ENCODE measurements at places on chromosomes 5 and 9. TPM values are rescaled to one million over a fixed set of nuclear protein-coding genes. Genes with fewer than 3 reads are reported as not detected.
A peak's percentile ranks its signal among the peaks of the same experiment; 100 is the strongest.

Gene FOXD4L6
- total RNA-seq, result not detected

DNA sequence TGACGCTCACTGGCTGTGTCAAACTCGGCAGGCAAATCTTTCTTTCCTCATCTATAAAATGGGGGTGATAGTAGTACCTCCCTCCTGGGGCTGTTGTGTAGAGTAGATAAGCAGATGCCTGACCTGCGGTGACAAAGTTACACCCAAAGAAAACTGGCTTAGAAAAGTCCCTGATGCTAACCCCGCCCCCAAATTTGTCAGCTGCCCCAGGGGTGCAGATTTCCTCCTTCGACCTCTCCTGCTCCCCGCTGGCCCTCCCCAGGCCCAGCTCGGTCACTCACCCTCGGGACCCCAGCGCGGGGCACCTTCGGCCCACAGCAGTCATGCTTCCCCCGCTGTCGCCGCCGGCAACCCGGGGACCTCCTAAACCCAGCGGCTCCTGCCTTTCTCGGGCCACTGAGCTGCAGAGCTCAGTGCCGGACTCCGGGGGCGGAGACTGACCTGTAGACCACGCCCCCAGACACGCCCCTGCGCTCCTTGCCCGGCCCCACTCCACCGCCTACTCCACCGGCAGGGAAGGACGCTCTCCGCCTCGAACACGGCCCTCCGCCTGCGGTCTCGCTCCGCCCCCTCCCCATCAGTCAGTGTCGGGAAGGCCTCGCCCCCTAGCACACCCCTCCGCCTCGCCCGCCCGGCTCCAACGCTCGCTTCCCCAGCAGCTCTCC, 7.4 kb downstream of the SH2D3C start:
- peak; percentile 97 for DNase-seq

GRCh38 chr9:100803956-100804355, 224.6 kb upstream of the PLPPR1 start:
- DNase-seq, result no peak

- DNase-seq, result no peak
Observed at GRCh38 chr5:170327829-170328228, 30.3 kb upstream of the LCP2 start.

DNA sequence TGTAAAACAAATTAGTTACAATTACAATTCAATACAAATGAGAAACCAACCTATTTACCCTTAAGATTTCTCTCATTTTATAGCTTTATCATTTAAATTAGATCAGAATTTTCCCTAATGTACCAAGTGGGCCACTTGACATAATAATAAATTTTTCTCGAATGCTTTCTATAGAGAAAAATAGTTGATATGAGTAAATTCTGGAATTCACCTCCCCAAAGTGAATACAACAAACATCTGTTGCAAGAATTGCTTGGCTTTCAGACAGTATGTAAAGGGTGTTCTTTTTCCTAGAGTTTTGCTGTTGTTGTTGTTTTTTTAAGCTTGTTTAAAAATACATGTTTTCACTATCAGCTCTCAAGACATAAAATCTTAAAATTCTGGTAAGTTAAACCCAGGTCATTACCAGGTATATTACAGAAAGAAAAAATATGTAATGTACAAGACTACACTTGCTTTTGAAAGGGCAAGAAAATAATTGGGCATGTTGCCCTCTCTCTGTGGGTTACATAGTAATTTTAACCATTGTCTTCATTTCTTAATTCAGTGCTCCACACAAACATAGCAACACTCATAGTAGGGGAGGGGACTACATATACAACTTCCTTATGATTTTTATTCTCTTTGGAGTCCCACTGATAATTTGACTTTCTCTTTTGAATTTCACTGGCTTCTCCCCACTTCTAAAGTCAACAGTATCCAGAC, 200.6 kb downstream of the ARL15 start:
- no peak for DNase-seq

Gene DND1
- total RNA-seq, result 4.5 TPM

Gene SPATA31C1
- not detected for total RNA-seq

Gene PCDHGB6
- total RNA-seq, result 4.1 TPM

DNA sequence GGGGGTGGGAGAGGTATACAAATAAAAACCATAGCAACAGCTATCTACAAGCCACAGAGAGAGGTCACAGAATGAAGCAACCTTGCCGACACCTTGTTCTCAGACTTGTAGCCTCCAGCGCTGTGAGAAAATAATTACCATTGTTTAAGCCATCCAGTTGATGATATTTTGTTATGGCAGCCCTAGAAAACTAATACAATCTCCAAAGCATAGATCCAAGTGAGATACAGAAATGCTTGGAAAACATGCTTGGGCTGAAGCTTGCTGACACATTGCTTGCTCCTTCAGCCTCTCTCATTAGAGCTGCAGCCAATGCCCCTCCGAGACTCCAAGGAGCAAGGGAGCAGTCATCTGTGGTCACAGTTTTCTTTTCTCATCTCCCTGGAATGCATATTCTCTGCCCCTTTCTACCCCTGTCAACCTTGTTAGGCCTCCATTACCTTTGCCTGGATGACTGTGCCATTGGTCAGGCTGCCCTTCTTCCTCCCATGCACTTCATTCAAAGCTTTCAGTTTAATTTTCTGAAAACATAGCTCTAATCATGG, 401.4 kb upstream of the KLF4 start:
- no peak for DNase-seq

Gene HTR4
- total RNA-seq, result not detected

- DNase-seq, result peak; percentile 7
Observed at GRCh38 chr5:151700820-151701219, 14.1 kb upstream of the SPARC start.

- DNase-seq, result peak; percentile 82
Observed at GRCh38 chr5:79416499-79416898, 97.4 kb downstream of the HOMER1 start.

Gene PCDHB2
- not detected for total RNA-seq

Gene ZNF454
- total RNA-seq, result not detected

DNA sequence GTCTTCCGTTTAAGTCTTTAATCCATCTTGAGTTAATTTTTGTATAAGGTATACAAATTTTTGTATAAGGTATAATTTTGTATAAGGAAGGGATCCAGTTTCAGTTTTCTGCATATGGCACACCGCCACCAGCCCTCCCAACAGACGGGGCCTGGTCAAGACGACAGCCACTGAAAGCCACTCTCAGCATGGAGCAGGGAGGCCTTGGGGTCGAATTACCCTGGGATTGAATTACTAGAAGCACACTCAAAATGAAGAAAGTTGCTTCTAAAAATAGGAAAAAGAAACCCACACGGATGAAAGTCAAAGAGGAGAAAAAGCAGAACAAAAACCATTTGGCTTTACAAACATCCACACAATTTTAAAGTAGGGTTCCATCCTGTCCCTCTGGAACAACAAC, 586.2 kb upstream of the ADAMTS16 start:
- DNase-seq, result no peak

- no peak for DNase-seq
Observed at GRCh38 chr9:135701067-135701958, 672 bp upstream of the KCNT1 start.

Gene RICTOR
- 23.1 TPM for total RNA-seq

Gene DNAH5
- total RNA-seq, result not detected

- DNase-seq, result no peak
Observed at GRCh38 chr9:125150349-125151245, 7.3 kb upstream of the SCAI start.

DNA sequence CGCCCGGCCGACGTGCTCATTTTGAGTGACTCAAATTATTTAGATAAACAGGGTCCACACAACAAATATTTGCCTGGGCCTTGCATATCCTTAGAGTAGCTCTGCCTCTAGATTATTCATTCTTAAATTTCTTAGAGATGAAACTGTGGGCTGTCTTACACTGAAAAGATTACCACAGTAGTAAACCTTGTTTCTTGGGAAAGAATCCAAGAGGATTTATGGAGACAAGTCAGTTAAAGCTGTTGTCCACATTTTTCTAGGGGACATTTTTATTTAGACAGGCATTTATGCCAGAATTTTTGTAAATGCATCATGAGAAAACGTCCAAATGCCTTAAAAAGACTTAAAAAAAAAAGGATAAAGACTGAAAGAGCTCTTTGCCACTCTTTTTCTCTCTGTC, 32.6 kb upstream of the RANBP3L start:
- DNase-seq, result no peak

Gene GAPT
- total RNA-seq, result 9.0 TPM

Gene ZNF367
- 31.6 TPM for total RNA-seq

Gene SERINC5
- total RNA-seq, result 87.9 TPM

Gene TAF11L7
- not detected for total RNA-seq

Gene RANBP17
- not detected for total RNA-seq

GRCh38 chr5:177336112-177336511, 15.4 kb downstream of the LMAN2 start:
- peak; percentile 63 for DNase-seq

- no peak for DNase-seq
Observed at GRCh38 chr5:150402901-150403342, 9.8 kb downstream of the CD74 start.

Gene TICAM2
- 0.87 TPM for total RNA-seq

GRCh38 chr9:101408374-101409078, 9.9 kb downstream of the ZNF189 start:
- DNase-seq, result no peak

- DNase-seq, result no peak
Observed at GRCh38 chr9:34958411-34958982, 412 bp downstream of the PHF24 start.

GRCh38 chr5:132378580-132378979, 9.1 kb downstream of the SLC22A5 start:
- DNase-seq, result no peak

DNA sequence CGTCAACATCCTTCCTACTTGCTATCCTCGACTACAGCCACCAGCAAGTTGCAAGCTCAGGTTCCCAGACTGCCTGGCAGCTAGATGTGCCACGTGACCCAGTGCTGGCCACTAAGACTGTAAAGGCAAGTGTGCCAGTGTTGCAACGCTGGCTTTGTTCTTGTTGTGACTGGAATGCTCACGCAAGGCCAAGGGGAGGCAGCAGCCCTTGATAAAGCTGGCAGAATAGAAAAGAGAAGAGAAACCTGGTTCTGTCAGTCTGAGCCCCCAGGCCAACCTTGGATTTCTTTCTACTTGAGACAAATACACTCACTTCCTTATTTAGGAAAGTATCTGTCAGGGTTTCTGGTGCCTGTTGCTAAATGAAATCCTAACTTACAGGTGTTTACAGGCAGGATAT, 113.0 kb downstream of the KLHL3 start:
- no peak for DNase-seq

GRCh38 chr5:110087829-110088228, 398.1 kb downstream of the MAN2A1 start:
- no peak for DNase-seq

DNA sequence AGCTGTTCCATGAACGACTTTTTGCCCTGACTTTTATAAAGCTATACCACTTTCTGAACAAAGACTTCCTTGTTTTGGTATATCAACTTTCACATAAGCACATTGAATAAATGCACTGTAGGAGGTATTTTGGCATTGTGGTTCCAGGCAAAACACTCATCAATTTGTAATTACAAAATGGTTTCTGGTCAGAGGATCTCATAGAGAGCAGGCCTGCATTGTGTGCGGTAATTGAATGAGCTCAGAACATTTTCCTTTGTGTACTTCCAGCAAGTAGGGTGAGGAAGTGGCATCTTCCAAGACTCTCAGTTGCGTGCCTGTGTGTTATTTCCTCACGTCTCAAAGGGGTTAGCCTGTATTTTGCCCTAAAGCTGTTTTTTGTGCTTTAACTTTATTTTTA, 89.2 kb downstream of the PDE6A start:
- DNase-seq, result no peak

DNA sequence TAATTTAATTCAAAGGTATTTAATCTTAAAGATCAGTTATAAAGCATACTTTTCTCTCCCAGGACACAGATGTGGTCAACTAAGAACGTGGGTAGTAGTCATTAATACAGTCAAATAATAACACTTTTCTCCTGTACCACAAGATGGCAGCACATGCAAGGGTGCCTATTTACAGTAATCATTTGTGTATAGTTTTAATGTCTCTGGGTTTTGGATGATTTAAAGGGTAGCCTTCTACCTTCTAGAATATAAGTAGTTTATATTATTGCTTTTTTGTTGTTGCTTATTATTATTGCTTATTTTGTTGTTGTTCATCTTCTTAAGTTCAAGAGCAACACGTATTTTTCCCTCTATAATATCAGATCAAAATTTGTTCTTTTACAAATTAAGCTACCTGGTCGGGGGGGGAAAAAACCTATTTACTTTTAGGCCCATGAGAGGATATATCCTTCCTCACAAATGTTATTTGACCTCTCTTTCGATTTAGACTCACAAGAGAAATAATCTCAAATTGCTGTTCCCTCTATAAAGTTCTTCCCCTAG, 59.6 kb upstream of the SLC27A6 start:
- peak; percentile 51 for DNase-seq

DNA sequence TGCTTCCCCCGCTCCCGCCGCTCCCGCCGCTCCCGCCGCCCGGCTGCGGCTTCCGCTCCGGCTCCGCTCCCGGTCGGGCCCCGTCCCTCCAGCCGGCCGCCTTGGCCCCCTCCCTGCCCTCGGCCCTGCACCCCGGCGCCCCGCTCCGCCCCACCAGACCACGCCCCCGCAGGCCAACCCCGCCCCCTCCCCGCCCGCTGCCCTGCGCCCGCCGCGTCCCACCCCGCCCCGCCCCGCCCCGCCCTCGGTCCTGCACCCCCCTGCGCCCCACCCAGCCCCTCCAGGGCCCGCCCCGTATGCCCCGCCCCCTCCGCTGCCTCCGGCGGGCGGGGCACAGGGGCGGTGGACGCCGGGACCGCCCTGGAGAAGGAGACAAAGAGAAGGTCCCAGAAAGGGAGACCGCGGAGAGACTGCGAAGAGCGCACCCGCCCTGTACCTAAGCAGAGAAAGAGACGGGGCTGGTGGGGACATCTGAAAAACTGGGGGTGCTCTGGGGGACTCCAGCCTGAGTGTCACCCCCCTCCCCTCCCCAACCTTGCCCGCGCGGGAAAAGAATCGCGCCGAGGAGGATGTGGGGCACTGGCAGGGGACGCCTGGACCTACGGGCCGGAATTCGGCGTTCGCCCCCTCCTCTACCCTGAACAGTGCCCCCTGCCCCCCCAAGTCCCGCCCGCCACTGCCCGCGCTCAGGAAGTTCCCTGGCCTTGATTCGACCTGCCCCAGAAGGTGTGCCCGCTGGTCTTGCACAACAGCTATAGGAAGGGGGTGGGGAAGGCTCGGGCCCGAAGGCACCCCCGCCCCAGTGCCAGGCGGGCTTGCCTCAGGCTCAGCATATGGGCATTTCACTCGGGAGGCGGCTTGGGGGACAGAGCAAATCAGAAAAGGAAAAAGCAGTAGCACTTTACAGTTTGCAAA, 42.8 kb upstream of the STXBP1 start:
- DNase-seq, result peak; percentile 84

Gene FOXE1
- not detected for total RNA-seq

Gene EIF4E1B
- 2.4 TPM for total RNA-seq

DNA sequence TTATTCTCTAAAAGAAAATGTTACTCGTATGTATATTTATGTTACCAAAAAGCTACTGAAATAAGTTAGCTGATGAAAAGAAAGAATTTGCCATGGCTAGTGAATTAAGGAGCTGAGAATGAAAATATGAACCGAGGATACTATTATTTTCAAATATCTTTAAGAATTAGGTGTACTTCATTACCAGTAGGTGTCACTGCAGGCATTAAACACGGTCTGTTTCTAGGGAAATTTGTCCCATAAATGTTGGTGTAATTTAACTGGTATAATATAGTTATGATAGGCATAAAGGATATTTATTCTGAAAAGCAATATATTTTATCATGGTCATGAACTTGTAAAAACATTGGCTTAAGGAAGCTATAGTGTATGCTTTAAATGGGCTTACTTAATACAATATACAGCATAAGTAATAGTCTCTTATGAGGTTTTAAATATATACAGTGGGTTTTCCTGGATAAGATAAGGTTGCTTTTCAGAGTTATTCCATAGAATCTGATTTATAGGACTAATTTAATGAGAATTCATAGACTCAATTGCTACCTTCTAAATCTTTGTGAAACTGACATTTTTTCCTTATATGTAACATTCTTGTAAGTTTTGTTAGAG, 72.4 kb upstream of the MPDZ start:
- peak; percentile 29 for DNase-seq
